Right kidney (tissue), 9 donors: ENCODE measurements at places on chromosomes 3 and 15.

- DNase-seq = no peak
Measured at GRCh38 chr3:88192631-88193030, 42.9 kb downstream of the C3orf38 start.

GRCh38 chr3:168088106-168088720 is 7.5 kb downstream of the GOLIM4 start:
- no peak for DNase-seq

- no peak for DNase-seq
Measured at GRCh38 chr3:124972457-124972856, 37.9 kb upstream of the MUC13 start.

GRCh38 chr15:78623786-78624497 is 3.1 kb upstream of the CHRNA3 start:
- DNase-seq = no peak

DNA sequence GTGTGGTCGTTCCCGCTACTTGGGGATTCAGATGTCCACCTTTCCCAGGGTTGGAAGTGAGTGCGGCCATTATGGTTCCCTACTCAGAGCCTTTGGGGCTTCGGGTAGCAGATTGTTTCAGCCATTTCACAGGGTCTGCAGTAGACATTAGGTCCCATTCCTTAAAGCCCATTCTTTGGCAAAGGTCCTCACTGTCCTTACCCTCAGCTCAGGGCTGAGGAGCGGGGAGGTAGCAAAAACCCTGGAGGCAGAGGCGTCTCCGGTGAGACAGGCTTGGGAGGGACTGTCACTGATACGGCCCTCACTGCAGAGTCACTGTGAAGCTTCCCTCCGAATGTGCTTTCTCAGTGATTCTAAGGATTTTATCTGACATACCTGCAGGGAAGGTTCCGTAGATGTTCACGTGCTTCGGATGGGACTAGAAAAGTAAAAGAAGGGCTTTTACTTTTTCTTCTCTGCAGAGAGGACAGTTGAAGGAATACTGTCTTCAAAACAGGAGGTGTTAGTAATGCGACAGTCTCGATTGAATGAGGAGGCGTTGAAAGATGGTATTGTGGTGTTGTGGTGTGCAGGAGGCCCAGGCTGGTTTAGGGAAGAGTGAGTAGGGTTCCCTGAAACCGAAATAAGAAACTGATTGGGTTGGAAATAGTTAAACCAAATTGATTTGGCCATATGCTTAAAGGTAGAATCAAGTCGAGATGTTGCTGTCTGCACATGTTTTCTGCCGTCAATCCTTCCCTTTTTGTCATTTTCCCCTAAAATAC is 630 bp downstream of the ATP6V1A start:
- no peak for DNase-seq

- DNase-seq = no peak
Measured at GRCh38 chr15:59960318-59960717, 43.8 kb upstream of the FOXB1 start.

DNA sequence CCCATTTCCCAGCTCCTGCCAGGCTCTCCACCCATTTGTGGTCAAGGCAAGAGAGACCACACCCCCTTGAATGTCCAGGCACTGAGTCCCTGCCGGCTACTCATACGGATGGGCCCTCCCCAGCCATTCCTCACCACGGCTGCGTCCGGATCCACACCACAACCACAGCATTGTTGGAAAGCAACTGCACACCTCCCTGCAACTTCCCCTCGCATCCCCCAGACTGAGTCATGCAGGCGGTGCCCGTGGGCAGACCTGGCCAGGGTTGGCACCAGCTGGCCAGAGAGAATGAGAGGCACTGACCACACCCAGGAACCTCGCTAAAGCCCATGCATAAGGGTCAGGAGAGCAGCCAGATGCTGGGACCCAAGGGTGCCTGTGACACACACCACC is 30.5 kb downstream of the LOXL1 start:
- DNase-seq = no peak

- peak; percentile 51 for DNase-seq
Measured at GRCh38 chr15:71386448-71387236, 271.4 kb downstream of the THSD4 start.

DNA sequence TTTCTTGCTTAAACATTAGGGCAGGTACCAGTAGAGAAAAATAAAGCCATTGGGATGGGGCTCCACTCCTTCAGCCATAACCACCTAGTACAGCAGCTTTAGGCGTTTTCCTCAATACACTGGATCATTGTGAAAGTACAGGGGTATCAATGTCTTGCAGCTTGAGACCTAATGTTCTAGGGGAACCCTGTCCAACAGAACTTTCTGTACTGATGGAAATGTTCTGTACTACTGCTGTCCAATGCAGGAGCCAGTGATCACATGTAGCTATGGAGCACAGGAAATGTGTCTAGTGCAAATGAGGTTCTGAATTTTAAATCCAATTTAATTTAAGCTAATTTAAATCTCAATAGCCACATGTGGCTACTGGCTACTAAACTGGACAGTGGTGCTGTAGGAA is 93.9 kb downstream of the NEDD4 start:
- no peak for DNase-seq

- DNase-seq = no peak
Measured at GRCh38 chr15:36863570-36863969, 236.8 kb downstream of the MEIS2 start.

DNA sequence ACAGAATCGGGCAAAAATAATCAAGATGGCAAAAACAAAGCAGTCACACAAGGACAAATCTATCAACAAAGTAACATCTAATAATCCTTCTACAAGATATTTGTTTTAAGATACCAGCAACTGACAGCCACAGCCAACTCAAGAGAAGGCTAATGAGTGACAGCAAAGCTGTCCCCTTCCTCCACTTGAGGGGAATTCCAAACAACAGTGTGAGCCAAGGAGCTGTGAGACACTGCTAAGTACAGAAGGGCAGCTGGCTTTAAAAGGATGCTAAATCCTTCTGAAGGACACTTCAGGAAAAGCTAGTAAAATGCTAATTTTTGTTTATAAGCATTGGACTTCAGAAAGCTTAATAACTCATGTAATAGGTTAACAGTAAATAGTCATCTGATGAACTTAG is 120.3 kb upstream of the GOLGA8J start:
- DNase-seq = no peak

- DNase-seq = peak; percentile 64
Measured at GRCh38 chr15:75694241-75695182, 18.1 kb downstream of the CSPG4 start.

GRCh38 chr3:27553886-27554540 is 69.8 kb upstream of the SLC4A7 start:
- DNase-seq = no peak

- DNase-seq = peak; percentile 82
Measured at GRCh38 chr3:50264383-50264963, 4.5 kb upstream of the SEMA3B start.

- no peak for DNase-seq
Measured at GRCh38 chr3:141275973-141276372, 44.3 kb downstream of the PXYLP1 start.

DNA sequence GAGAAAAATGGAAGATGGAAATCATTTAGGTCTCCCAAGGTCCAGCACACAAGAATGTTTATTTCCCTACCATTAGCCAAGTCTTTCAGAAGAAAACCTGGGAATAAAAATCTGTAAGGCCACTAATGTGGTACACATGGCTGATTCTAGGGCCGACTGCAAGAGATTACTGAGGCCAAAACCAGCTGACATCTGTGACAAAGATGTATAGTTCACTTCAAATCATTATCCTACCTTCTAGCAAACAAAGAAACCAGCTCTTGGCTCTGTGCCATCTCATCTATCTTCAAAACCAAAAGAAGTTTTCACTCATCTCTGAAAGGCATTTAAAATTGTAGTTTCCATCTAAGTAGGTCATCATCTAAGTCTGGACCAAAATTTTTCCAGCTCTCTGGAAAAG is 43.9 kb downstream of the ERC2 start:
- DNase-seq = no peak

DNA sequence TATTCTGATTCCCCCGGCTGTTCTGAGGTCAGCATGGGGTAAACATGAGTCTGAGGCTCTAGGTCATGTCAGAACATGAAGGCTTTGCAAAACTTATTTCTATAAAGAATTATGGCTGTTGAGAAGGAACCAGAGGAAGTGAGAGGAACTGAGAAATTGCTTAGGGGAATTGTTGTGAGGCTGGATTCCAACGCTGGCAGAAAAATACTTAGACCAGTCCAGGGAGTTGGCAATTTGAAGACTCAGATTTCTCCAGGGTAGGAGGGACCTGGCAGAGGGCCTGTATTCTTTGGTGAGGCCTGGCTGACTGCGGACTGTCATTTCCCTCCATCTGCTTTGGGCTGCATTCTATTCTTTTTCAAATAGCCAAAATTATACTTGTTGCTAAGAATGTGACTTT is 155.5 kb downstream of the PLD1 start:
- no peak for DNase-seq

DNA sequence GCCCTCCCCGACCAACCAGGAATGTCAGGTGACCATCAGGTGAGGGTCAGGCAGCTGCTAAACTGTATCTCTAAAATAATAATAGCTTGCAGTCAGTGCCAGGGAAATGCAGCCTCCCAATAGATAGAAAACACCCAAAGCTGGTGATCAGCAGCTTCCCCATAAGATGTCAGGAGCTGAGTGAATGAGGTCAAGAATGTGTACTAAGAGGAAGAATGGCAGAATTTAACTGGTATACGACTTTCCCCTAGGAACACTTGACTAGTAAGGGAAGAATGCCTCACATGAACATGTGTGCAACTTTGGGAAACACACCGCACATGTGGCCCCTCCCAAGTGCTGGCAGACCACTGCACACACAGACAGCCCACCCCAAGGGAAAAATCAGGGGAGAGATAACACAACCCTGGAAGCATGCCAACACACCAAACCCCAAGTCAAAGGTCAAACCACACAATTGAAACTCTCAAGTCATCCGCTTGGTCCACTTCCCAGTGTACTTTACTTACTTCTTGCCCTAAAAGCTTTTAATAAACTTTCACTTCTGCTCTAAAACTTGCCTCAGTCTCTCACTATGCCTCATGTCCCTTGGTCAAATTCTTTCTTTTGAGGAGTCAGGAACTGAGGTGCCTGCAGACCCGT is 806.5 kb downstream of the OTOL1 start:
- no peak for DNase-seq

- no peak for DNase-seq
Measured at GRCh38 chr3:122794483-122794778, 438 bp upstream of the SLC49A4 start.

DNA sequence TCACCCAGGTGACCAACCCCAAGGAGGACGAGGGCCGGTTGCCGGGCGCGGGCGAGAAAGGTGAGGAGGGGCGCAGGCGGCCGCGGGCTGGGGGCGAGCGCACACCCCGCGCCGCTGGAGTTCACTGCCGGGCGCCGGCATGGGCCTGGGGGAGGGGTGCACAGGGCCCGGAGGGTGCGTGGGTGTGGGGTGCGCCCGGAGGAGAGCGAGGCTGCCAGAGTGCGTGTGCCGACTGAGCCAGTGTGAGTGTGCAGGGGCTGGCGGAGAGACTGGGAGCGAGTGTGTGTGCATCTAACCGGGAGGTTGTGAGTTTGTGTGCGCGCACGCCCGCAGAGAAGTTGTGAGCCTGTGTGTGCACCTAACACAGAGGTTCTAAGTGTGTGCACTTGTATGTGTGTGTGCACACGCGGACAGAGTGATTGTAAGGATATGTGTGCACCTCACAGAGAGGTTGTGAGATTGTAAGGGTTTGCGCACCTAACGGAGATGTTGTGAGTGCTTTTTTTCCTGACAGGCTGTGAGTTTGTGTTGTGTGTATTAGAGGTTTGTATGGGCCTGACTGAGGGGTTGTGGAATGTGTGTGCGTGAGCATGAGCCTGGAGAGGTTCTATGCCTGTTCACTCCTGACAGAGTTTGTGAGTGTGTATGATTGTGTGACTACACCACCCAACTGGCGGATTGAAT is 681 bp downstream of the CTDSPL start:
- DNase-seq = peak; percentile 81

DNA sequence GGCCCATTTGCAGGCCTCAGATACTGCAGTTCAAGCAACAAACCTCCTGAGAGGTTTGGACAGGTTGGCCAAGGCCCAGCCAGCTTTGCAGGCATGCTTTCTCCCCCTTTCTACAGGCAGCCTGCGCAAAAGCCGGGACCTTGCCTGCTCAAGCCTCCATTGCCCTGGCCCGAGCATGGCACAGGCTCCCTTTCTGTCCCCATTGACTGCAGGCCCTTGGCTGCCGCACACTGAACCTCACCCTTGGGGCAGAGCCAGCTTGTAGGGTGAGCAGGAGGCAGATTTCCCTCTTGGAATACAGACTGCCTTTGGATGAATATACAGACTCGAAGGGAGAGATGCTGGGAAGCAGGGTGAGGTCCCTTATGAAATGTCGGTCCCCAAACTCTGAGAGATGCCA is 461.7 kb upstream of the PROK2 start:
- no peak for DNase-seq

DNA sequence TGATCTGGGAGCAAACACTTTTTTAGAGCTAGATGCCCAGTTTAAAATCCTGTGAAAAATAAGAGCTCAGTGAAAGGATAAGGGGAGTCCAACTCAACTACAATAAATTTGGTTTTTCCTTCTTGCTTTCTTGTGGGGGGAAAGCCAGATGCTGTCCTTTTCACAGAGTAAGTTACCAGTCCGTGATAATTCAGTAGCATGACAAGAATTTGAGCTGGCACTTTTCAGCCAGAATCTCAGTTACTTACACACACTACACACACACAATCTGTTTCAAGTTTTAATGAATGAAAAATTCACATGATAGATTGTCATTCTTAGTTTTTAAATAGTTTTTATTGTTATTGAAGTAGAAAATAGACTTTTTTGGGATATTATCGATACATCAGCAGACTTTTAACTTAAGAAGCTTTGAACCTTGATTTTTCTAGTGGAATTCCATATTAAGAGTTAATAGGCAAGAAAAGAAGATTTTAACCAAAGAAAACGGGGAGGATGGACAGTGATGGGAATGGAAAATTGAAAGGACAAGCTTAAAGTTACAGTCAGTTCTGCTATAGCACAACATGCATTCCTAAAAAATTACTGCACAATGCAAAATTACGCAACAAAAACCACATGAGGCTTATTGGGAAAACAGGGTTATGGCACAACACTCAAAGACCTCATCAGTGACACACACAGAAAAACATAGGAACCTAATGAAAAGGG is 47.0 kb downstream of the PSMD6 start:
- no peak for DNase-seq

GRCh38 chr15:56978898-56979662 is 60.6 kb downstream of the TCF12 start:
- no peak for DNase-seq

DNA sequence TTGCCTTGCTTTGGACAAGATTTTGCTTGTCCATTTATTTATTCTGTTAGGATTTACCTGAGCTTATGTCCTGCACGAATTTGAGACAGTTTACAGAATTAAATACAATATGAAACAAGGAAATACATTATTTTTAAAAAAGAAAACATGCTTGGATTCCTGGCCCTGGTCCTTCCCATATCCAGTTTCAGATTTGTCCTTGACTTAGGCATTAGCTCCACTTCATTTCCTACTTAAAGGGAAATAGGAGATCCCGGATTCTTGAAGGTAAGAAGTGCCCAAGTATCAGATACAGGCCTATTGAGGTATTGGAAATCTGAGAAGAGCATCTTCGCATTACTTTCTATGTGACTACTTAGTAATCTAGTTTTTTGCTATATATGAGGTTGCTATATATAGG is 672.0 kb downstream of the SI start:
- DNase-seq = no peak
